ENCODE measurements at places on chromosomes 12 and 14.

DNA sequence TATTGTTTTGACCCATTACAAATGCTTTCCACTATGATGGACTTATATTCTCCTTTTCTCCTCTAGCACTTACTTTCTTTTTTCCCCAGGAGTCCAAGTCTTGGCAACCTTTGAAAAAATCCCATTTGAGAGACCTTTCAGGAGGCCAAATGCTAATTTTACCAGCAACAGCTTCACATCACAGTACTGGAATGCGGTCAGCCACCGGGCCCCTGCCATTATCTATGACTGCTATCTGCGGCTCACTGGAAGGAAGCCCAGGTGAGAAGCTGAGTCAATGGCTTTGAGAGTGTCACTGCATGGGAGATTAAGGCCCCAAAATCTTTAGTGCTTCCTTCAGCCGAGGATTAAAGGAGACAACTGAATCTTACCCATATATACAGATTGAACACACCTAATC lies 64.2 kb downstream of the ERGIC2 start:
- H3K4me1 ChIP-seq = peaks cover 58% of the 10 kb centered on the region
- DNase-seq = peak; percentile 70
- H3K27ac ChIP-seq = peak overlapping the region; percentile 63
- H3K4me3 ChIP-seq = 0 out of 2 replicates have a peak overlapping the region, but pooled peaks have one; percentile 33

GRCh38 chr14:65976761-65977404 lies 509.3 kb upstream of the CCDC196 start:
- peaks cover 11% of the 10 kb centered on the region for H3K27me3 ChIP-seq
- H3K36me3 ChIP-seq = no peaks in the 10 kb centered on the region
- H3K4me1 ChIP-seq = peaks cover 15% of the 10 kb centered on the region

- no peaks in the 10 kb centered on the region for H3K36me3 ChIP-seq
- H3K4me1 ChIP-seq = peaks cover 17% of the 10 kb centered on the region
- H3K4me3 ChIP-seq = no peak overlapping the region
- H3K27ac ChIP-seq = no peak overlapping the region
- DNase-seq = peak; percentile 52
- peaks cover 9% of the 10 kb centered on the region for H3K27me3 ChIP-seq
Measured at GRCh38 chr12:98373025-98373554, 142.3 kb upstream of the TMPO start.

DNA sequence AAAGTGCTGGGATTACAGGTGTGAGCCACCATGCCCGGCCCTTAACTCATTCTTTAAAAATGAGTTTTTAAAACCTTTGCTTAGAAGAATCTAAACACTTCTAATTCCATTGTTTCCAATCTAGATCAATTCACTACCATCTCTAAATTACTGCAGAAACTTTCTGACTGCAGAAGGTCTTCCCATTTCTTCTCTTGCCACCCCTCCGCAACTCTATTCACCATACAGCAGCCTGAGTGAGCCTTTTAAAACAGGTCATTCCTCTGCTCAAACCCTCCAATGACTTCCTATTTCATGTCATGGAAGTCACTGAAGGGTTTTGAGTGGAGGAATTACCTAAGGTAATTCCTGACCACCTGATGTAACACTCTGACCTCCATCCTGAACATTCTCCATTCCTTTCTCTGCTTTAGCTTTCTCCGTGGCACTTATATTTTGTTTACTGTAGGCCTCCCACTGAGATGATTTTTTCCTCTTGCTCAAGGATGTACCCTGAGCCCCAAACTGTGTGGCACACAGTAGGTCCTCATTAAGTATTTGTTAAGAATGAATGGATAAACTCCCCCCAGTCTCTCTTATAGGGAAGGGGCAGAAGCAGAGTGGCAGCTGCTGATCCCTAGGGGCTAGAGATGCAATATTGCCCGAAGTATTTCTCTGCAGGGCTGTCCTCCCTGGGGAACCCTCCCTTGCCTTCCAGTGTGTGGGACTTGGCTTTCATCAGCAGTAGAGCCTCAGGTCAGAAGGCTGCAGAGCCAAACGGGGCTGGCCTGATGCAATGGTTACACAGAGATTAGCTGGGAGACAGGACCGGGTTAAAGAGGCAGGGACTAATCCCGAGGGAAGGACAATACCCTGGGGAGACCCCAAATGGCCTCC lies 1.2 kb downstream of the DDIT3 start:
- peak overlapping the region; percentile 89 for H3K4me3 ChIP-seq
- DNase-seq = no peak
- H3K27me3 ChIP-seq = peaks cover 12% of the 10 kb centered on the region
- peak overlapping the region; percentile 99 for H3K27ac ChIP-seq
- H3K4me1 ChIP-seq = peaks cover 59% of the 10 kb centered on the region

DNA sequence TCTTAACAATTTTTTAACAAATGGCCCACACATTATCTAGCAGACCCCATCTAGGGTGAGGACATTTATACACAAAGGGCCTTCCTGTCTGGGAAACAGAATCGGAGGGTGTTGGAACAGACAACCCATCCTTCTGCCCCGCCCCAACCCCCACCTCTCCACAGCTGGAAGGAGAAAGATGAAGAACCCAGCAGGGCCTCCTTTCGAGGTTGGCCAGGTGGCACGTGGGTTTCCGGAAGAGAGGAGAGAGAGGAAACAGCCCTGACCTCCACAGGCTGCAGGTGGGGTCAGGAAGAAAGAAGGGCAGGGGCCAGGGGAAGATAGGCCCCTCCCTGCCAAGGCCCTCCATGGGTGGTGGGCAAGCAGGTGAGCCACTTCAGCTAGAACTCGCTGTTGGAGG lies 57.2 kb downstream of the LRRC74A start:
- H3K27ac ChIP-seq = no peak overlapping the region
- H3K4me1 ChIP-seq = peaks cover 20% of the 10 kb centered on the region
- no peak for DNase-seq
- no peaks in the 10 kb centered on the region for H3K36me3 ChIP-seq

DNA sequence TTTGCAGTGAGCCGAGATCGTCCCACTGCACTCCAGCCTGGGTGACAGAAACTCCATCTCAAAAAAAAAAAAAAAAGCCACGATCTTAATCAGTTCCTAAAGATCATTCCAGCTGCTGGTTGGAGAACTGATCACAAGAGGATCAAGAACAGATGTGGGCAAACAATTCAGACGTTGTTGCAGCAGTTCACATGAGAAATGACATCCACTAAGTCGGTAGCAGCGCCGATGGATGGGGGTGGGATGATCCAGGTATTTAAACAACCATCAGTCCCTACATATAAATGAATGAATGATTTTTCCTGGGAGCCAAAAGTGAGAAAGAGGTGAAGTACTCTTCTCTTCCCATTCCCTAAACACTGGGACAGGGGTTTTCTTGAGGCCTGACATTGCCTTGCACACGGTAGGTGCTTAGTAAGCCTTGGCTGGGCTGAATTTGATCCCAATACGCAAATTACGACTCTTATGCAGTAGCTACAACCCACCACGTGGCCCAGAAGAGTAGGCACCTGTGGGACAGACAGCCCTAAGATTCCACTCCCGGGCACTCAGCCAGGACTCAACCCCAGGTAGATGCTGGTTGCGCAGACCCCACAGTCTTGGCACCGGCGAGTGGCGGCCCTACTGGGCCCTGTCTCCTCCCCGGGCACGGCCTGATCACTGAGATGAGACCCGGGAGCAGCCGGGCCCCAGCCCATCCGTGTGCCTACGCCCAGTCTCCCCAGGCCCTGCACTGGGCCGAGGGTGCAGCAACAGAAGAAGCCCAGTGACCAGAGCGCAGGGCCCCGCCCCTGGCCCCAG lies 565 bp downstream of the SPRYD3 start:
- peaks cover 19% of the 10 kb centered on the region for H3K36me3 ChIP-seq
- no peak for DNase-seq
- H3K4me1 ChIP-seq = peaks cover 38% of the 10 kb centered on the region
- peak overlapping the region; percentile 99 for H3K27ac ChIP-seq
- H3K27me3 ChIP-seq = peaks cover 4% of the 10 kb centered on the region

- no peak overlapping the region for H3K4me3 ChIP-seq
- H3K27ac ChIP-seq = no peak overlapping the region
- no peaks in the 10 kb centered on the region for H3K4me1 ChIP-seq
- no peak for DNase-seq
Measured at GRCh38 chr14:92449404-92450181, 64.0 kb upstream of the RIN3 start.

DNA sequence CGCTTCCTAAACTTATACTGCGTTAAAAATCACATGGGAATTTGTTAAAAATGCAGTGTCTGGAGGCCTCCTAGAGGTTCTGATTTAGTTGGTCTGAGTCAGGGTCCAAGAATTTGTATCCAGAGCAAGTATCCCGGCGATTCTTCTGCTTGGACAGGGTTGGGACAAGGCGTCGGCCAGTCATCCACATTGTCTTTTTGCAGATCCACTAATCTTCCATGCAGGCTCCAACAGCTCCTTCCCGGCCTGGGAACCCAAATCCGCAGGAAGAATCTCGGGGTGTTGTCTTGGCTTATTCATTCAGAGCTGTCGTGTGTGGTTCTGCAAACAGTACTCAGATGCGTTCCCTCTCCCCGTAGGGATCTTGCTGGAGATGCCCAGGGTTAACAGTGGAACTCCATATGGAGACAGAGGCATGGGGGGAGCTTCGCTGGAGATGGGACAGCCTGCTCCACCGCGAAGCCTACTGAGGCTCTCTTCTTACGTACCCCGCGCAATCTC lies 25.3 kb downstream of the GPRC5D start:
- peak; percentile 26 for DNase-seq
- peaks cover 8% of the 10 kb centered on the region for H3K27me3 ChIP-seq
- peak overlapping the region; percentile 47 for H3K27ac ChIP-seq
- H3K4me1 ChIP-seq = peaks cover 52% of the 10 kb centered on the region

GRCh38 chr14:98956181-98956580 lies 315.8 kb downstream of the BCL11B start:
- peaks cover 7% of the 10 kb centered on the region for H3K4me1 ChIP-seq
- DNase-seq = no peak
- no peak overlapping the region for H3K27ac ChIP-seq
- no peak overlapping the region for H3K4me3 ChIP-seq
- peaks cover 5% of the 10 kb centered on the region for H3K27me3 ChIP-seq

- peaks cover 63% of the 10 kb centered on the region for H3K4me1 ChIP-seq
- H3K4me3 ChIP-seq = peak overlapping the region; percentile 64
- H3K36me3 ChIP-seq = no peaks in the 10 kb centered on the region
- peak; percentile 70 for DNase-seq
Measured at GRCh38 chr14:99752486-99753121, 40.6 kb upstream of the EML1 start.

- H3K36me3 ChIP-seq = no peaks in the 10 kb centered on the region
- no peak overlapping the region for H3K4me3 ChIP-seq
Measured at GRCh38 chr12:54592316-54592715, 3.9 kb upstream of the PPP1R1A start.

DNA sequence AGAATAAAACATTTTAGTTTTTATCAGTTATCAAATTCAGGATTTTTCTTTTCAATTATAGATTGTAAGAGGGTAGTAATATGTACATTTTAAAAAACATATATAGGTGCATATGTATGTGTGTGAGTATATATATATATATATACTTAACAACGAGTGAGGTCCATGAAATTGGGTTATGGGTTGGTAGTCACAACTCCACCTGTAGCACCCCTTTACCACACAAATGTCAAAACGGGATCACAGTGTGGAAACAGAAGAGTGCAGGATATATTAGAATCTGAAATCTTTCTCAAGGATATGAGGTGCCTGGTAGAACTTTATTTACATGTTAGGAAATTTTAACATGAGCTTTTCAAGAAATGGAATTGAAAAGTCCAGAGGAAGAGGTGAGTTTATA lies 31.3 kb downstream of the MIA2 start:
- peaks cover 38% of the 10 kb centered on the region for H3K4me1 ChIP-seq
- no peaks in the 10 kb centered on the region for H3K27me3 ChIP-seq
- DNase-seq = no peak
- peaks cover 6% of the 10 kb centered on the region for H3K36me3 ChIP-seq
- peak overlapping the region; percentile 84 for H3K4me3 ChIP-seq

GRCh38 chr14:73173092-73173735 lies 36.9 kb downstream of the PSEN1 start:
- H3K36me3 ChIP-seq = peaks cover 9% of the 10 kb centered on the region
- no peaks in the 10 kb centered on the region for H3K27me3 ChIP-seq
- H3K27ac ChIP-seq = no peak overlapping the region
- H3K4me3 ChIP-seq = no peak overlapping the region

GRCh38 chr14:69086537-69086936 lies 66.4 kb downstream of the DCAF5 start:
- no peak overlapping the region for H3K27ac ChIP-seq
- peaks cover 33% of the 10 kb centered on the region for H3K36me3 ChIP-seq
- no peaks in the 10 kb centered on the region for H3K27me3 ChIP-seq
- H3K4me1 ChIP-seq = peaks cover 68% of the 10 kb centered on the region
- no peak for DNase-seq
- no peak overlapping the region for H3K4me3 ChIP-seq

- peak overlapping the region; percentile 67 for H3K27ac ChIP-seq
- DNase-seq = peak; percentile 37
- no peaks in the 10 kb centered on the region for H3K27me3 ChIP-seq
- peaks cover 55% of the 10 kb centered on the region for H3K4me1 ChIP-seq
- no peak overlapping the region for H3K4me3 ChIP-seq
Measured at GRCh38 chr12:52151837-52152783, 39.7 kb downstream of the KRT80 start.

- DNase-seq = no peak
- no peak overlapping the region for H3K4me3 ChIP-seq
- H3K4me1 ChIP-seq = peaks cover 58% of the 10 kb centered on the region
- peaks cover 1% of the 10 kb centered on the region for H3K27me3 ChIP-seq
- H3K27ac ChIP-seq = no peak overlapping the region
- peaks cover 7% of the 10 kb centered on the region for H3K36me3 ChIP-seq
Measured at GRCh38 chr14:89307409-89307808, 109.6 kb downstream of the FOXN3 start.

DNA sequence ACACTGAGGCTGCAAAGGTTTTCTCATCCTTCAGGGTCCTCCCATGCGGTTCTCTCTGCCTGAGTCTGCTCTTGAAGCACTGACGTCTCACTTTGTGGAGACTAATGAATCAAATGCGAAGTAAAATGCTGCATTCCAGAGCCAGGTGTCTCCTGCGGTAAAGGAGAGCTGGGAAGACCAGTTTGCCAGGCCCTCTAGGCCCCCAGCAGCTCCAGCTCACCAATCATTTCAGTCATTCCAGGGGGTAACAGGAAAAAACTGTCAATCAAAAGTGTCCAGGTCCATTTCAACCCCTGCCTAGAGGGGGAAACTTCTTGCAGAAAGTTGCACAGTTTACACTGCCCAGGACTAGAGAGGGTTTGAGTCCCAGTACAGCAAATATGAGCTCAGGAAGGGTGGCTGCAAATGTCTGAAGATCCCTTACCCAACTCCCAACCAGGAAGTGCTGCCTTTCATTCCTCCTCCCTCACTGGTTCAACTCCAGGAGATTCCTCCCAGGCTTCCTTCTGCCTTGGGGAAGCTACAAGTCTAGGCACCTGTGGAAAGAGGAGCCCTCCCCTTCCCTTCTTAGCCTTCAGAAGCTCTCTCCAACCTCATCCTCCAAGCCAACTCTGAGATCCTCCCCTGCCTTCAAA lies 2.7 kb upstream of the NXPH4 start:
- H3K4me3 ChIP-seq = no peak overlapping the region
- no peak for DNase-seq
- peaks cover 41% of the 10 kb centered on the region for H3K4me1 ChIP-seq
- peaks cover 18% of the 10 kb centered on the region for H3K36me3 ChIP-seq

DNA sequence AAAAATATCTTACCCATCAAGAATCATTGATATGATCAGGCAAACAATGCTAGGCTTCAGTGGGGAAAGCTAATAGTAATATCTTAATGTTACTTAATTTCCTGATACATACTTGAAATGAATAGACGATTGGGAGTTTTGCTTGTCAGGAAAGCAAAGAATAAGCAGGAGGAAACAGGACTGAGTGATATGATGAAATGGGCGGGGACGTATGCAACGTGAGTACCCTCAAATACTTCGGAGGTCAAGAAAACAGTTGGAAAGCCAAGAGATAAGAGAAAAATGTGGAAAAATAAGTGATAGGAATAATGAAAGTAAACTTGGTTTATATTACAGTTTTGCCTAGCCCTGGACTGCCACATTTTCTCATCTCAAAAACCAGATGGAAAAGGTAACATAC lies 49.2 kb downstream of the METTL25 start:
- H3K4me1 ChIP-seq = no peaks in the 10 kb centered on the region
- no peak overlapping the region for H3K4me3 ChIP-seq
- H3K27ac ChIP-seq = no peak overlapping the region
